ENCODE measurements at places on chromosomes 16 and 17.

GRCh38 chr17:21248500-21248899 is 4.7 kb downstream of the NATD1 start:
- DNase-seq, result no peak

DNA sequence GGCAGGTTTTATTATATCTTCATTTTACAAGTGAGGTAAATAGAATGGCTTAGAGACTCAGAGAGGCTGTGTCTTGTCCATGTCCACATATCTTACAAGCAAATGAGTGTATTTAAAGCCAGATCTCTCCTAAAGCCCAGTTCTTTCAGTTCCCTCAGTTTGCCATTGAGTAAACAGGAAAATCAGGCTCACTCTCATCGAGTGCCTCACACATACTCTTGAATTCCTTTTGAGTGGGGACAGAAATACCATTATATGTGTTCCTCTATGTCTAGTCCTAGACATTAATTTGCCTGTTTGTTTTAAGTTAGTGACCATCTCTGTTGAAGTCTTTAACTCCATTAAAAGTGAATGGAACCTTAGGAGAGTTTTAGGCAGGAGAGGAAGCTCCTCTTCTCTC is 40.1 kb downstream of the BPTF start:
- DNase-seq, result no peak

GRCh38 chr16:84453061-84453752 is 51.3 kb downstream of the MEAK7 start:
- DNase-seq, result peak; percentile 59

DNA sequence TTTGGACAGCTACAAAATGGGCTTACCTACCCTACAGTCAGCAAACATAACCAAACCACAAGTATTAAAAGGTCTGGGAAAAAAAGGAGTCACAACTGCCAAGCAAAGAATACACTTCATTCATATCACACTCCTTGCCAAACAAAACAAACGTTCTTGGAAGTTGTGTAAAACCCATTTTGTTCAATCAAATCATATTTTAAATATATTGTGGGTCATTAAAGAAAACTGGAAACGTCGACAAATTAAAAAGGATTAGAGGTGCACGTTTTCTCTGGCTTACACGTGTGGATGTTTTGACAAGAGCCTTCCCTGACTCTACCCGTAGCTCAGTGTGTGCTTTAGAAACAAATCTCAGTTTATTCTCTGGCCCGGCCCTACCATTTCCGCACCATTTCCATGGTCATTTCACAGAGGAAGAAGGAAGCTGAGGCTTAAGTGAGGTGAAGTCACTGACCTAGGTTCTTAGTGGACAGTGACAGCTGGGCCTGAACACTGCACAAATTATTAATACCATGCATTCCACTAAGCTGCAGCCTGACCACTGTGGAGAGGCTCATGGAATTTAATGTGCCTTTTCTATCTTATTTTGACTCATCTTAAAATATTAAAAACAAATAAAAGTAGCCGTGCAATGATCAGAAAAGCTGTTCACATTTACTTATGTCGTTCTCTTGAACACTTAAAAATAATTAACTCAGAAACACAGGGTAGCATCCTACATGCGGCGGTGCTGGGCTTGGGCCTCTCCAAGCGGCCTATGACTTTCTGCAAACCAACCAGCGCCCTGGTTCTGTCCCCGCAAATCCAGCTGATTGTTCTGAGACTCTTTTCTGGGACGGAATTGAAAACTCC is 968 bp downstream of the CEP112 start:
- DNase-seq, result peak; percentile 27

DNA sequence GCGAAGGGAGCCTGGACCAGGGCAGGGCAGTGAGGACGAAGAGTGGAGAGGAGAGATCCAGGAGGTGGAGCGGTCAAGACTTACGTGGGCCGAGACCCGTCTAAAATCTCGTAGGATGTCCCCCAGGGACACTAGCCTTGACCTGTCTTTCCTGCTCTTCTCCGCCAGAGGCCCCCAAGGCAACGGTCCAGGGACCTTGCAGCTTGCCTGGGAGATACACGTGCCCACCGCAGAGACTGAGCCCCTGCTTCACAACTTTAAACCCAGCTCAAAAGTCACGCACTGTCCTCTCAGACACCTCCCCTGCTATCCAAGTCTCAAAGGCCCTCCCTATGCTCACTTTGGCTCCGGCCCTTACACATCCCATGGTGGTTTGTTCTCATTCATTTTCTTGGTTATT is 9.4 kb downstream of the TIGD7 start:
- DNase-seq, result no peak

DNA sequence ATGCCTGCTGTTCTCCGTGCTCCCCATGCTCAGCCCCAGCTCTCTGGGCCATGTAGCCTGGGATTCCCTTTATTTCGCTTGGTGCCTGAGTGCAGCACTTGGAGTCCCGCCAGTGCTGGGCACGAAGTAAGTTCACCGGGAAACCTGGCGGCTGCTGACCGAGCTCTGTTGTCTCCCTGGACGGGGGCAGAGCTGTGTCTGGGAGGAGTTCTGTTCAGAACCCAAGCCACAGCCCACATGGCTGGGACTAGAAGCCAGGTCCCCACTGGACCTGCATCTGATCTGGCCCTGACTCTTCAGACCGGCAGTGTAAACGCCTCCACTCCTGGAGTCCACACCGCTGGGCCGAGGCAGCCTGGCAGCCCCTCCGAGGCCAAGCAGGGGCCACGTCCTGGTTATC is 37.5 kb upstream of the CIBAR2 start:
- DNase-seq, result no peak

- DNase-seq, result no peak
Measured at GRCh38 chr17:14268264-14268663, 31.6 kb upstream of the CDRT15 start.

DNA sequence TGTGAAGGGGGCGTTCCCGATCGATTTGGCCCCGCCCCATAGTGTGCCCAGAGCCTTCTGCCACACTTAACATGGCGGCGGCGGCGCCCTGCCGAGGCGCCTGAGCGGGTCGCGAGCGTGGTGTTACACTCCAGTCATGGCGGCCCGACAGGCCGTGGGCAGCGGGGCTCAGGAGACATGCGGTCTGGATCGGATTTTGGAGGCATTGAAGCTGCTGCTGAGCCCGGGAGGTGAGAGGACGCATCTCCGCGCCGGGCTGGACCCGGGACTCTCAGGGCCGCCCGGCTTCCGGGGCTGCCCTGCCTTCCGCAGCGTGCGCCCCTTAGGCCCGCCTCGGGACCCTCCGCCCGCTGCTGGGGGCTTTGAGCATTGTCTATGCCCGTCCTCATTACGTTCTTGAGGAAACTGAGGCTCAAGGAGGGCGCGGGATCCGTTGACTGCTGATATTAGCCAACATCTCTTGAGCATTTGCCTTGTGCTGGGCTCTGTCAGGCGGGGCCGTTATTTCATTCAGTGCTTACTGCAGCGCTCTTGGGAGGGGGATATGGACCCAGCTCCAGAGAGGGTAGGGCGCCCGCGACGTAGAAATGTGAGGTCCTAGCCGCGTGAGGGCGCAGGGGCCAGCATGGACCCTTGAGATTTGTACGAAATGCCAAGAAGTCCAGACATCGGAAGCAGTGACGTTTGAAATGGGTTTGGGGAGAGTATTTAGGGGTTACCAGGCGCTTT is at the start of gene TANGO6:
TSS of gene TANGO6 (plus strand) at position 50 of the 729 bp plus-strand sequence. CDS start at position 137, 87 bp downstream.
- peak; percentile 99 for DNase-seq

DNA sequence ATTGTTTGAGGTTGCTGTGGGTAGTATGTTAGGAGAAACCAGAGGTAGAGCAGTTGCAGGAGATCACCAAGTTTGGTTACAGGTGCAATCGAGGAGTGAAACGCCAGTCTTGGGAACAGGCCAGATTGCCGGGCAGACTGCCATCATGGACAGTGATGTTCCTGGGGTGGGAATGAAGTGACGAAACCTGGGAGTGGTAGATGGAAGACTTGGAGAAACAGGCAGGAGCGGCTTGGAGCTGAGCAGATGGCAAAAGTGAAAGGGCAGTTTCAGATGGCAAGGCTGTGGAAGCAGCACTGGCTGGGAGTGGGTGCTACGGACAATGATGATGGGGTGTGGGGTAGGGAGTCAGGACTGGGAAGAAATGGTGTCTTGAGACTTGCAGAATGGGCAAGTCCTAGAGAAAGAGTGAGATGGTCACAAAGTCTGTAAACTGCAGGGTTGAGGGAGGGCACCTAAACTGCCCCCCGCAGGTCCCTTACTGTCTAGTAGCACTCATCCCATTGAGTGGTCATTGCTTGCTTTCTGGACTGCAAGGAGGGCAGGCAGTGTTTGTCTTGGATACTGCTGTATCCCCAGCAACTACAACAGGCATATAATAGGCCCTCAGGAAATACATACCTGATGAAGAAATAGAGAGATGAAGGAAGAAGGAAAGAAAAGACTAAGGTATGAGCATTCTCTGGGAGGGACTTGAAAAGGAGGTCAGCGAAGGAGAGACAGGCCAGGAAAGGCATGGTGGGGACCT is 29.5 kb upstream of the ULK2 start:
- no peak for DNase-seq

GRCh38 chr16:89303617-89304016 is 86.1 kb downstream of the ZNF778 start:
- no peak for DNase-seq

- DNase-seq, result no peak
Measured at GRCh38 chr17:78783711-78784324, 1.7 kb upstream of the CYTH1 start.

- DNase-seq, result no peak
Measured at GRCh38 chr16:63925221-63925620, 1196.6 kb downstream of the CDH11 start.

GRCh38 chr16:64312980-64313379 is 808.9 kb downstream of the CDH11 start:
- no peak for DNase-seq

GRCh38 chr17:59330053-59330942 is 1.2 kb upstream of the YPEL2 start:
- DNase-seq, result peak; percentile 59
